ENCODE measurements at places on chromosomes 6 and 20.
A peak's percentile ranks its signal among the peaks of the same experiment; 100 is the strongest.

DNA sequence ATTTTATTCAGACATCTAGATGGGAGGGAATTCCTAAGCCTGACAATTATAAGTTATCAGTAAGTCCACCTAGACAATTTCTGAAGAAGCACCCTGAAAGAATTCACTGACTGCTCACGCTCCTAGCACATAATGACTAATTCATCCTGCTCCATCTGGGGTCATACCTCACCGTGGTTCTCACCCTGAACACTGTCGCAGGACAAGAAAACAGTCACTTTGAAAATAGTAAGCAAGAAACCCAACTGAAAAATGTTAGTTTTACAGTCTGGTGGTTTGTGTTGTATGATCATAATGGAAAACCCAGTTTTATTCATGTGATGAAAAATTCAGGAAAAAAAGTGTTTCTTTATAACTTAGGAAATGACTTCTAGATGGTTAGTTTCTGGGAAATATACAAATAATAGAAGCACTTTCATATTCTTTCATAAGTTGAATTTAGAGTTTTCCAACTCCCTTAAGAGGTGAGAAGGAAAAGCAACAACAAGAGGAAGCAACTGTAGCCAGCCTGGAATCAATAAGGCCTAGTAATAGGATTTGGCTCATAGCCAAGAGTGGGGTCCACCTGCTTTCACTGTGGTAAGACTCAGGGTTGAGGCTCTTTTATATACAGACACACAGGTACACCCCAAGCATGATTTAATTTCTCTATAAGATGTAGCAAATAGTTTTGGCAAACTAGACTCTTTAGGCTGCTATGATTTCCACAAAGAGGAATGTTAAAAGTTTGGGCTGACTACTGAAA lies 94.1 kb downstream of the HIVEP2 start:
- DNase-seq, result no peak

DNA sequence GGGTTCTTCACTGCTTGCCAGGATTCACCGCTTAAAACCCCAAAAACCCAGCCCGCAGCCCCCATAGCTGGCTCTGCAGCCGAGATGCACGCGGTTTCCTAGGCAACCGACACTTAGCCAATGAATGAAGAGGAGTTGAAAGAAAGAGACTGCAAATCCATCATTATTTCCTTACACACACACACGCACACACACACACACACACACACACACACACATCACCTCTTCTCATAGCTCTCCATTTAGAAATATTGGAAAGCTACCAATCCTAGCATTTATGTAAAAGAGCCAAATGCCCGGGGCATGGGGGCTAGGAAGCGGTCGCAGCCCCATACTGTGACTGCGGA lies 3.4 kb upstream of the TUBB2B start:
- DNase-seq, result peak; percentile 65

DNA sequence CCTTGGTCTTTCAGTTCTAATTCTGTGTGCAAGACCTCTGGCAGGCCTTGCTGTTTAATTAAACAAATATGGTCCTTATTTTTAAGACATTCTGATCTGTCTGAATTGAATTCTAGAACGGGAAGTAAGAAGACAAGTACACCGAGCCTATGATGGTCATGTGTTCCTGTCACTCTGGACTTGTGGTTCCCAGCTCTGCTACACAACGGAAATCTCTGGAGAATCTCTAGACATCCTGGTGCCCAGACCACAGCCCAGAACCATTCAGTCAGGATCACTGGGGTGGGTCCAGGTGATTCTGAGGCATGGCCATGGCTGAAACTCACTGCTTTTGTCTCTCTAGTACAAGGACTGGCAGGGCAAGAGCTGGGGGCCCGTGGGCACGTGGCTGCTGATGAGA lies 15.9 kb upstream of the KCNK16 start:
- DNase-seq, result no peak

DNA sequence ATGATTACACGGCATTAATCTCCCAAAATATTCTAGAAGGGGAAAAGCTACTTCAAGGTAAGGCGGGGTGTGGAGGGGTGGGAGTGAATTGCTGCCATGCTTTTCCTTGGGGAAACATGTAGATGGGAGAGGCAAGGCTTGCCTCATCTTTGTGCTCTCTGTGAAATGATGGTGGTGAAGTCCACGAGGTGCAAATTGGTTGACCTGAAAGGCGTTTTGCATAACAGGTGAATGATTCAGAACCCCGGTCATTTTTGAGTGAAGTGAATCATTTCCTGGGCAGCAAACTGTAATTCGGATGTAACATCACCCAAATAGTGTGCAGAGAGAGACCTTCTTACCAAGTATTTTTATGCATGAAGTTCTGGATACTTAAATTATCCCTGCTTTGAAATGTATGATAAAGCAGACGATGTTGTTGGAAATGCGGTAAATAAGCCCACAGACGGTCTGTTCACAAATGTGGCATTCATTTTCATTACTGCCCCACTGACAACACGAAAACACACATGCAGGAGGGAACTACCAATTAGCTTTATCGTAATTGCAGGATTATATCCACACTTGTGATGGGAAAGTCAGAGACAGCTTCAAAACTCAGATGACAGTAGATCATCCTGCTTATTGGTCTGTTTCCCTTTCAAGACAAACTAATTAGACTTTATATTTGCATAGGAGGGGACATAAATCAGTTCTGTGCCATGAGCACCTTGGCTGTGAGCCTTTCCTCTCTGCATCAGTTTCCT lies 3.0 kb downstream of the CDH4 start:
- no peak for DNase-seq

DNA sequence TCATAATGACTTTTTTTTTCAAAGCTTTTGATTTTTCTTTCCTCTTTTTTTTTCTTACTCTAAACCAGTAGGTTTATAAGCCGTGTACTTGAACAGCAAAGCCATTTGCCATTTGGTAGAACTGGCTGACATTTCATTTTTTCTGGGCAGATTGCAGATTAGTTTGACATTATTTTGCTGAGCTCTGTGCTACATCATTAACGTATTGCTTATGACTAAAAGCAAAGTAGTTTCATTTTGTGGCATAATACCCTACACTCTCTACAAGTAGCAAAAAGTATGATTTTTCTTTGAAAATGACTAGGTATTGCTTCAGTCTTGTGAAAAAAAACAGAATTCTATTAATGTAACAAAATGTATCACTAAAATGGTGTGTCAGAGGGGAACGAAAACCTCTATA lies 141.3 kb downstream of the GRIK2 start:
- no peak for DNase-seq

DNA sequence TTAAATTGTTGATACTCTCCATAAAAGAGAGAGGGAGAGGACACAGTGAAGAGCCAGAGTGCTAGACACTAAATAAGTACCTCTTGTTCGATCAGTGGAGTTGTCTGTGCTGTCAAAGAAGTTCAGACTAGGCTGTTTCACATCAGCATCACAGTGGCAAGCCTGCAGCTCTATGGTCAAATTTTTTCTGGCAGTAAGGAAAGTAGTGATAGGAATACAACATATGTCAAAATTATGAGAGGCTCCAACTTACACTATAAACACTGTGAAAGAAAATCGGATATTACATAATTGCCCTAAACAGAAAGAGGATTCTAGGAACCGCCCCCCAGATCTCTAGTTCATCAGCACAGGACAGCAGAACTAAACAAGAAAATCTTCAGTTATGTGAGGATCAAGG lies 23.1 kb downstream of the DNAH8 start:
- DNase-seq, result no peak

DNA sequence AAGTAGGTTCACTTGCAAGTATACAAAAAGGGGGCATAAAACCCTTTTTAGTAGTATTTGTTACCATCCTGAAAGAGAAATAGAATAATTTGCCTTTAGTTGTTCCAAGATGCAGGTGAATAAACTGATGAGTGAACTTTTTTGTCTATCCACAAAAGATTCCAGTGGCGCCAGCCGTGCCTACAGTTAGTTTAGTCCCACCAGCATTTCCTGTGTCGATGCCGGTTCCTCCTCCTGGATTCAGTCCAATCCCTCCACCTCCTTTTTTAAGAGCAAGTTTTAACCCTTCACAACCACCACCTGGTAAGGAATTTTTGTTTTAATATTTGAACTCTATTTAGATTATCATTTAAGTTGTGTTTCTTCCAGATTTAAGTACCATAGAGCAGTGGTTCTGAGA lies 90.9 kb downstream of the SCAF8 start:
- DNase-seq, result no peak

DNA sequence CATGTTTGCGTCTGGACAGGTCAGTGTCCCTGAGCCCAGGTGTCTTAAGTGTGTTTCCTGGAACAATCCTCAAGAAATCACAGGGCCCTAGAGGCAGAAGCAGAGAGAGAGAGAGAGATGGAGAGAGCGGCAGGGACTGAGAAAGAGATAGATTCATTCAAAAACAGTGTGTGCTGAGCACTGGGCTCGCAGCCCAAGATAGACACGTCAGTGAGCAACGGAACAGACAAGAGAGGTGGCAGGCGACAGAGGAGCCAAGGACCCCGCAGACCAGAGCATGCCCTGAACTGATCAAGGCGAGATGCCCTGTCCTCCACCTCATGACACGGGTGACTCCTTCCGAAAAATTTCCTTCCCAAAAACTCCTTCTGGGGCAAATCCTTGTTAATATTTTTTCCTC lies 362.0 kb upstream of the SULF2 start:
- DNase-seq, result no peak

- no peak for DNase-seq
Measured at GRCh38 chr6:44058617-44059358, 68.5 kb downstream of the MRPL14 start.

- DNase-seq, result no peak
Measured at GRCh38 chr6:67886036-67886707, 748.9 kb upstream of the ADGRB3 start.

- DNase-seq, result no peak
Measured at GRCh38 chr6:107811591-107812218, 12.4 kb downstream of the SCML4 start.

- DNase-seq, result no peak
Measured at GRCh38 chr6:90216072-90216977, 80.3 kb downstream of the BACH2 start.

Data from DMS79 (cell line).